Effector memory CD4-positive, alpha-beta T cell (primary cell): ENCODE measurements at places on chromosomes 5 and 9.

GRCh38 chr9:126504086-126504976 lies 109.4 kb upstream of the LMX1B start:
- no peak for DNase-seq
- H3K36me3 ChIP-seq = no peaks in the 10 kb centered on the region
- H3K4me3 ChIP-seq = no peak overlapping the region
- no peak overlapping the region for H3K27ac ChIP-seq
- peaks cover 5% of the 10 kb centered on the region for H3K27me3 ChIP-seq

DNA sequence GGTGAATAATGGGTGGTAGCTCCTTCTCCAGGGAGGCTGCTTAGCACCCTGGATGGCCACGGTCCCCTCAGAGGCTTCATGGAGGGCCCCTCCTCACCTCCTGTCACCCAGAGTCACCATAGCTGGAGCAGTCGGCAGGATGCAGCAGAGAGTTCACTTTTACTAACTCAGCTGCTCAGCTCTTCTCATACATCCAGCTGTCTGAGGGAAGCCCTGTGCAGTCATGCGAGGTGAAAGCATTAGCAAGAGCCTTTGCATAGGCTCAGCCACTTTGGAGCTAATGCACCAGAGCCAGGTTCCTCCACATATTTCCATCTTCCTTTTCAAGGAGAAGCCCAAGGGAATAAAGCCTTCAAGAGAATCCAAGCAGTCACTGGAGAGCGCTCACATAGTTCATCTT lies 499.2 kb downstream of the BNC2 start:
- no peaks in the 10 kb centered on the region for H3K36me3 ChIP-seq
- H3K27ac ChIP-seq = no peak overlapping the region
- no peaks in the 10 kb centered on the region for H3K4me1 ChIP-seq
- no peak overlapping the region for H3K4me3 ChIP-seq

GRCh38 chr9:109787735-109788134 lies 7.7 kb downstream of the PALM2AKAP2 start:
- no peaks in the 10 kb centered on the region for H3K27me3 ChIP-seq
- H3K27ac ChIP-seq = no peak overlapping the region
- H3K4me1 ChIP-seq = no peaks in the 10 kb centered on the region
- H3K36me3 ChIP-seq = no peaks in the 10 kb centered on the region

- H3K27me3 ChIP-seq = no peaks in the 10 kb centered on the region
- H3K36me3 ChIP-seq = no peaks in the 10 kb centered on the region
- no peak for DNase-seq
- H3K4me1 ChIP-seq = no peaks in the 10 kb centered on the region
- no peak overlapping the region for H3K27ac ChIP-seq
Measured at GRCh38 chr9:119365291-119366027, 3.8 kb downstream of the BRINP1 start.

DNA sequence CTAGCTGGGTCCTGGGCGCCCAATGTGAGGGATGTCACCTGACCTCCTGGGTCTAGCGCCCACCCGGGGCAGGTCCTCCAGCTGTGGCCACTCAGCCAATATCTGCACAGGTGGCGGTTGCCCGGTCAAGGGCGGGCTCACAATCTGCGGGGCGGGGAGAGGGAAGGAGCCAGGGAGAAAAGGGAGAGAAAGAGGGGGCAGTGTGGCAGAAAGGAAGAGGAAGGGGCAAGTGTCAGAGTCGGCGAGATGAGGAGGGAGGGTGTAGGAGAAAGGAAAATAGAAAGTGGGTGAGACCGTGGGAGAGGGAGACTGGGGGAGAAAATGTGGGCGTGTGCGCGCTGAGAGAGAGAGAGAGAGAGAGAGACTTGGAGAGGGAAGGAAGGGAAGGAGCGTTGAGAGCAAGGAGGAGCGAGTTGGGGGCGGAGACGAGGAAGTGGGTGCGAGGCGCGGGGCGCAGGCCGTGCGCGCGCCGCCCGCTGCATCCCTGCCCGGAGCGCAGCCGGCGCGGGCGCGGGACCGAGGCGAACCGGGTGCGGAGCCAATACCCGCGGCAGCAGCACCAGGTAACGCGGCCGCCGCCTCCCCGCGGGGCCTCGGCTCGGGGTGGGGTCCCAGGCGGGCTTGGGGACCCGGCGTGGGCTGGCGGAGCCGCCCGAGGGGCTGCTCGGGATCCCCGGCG lies at the start of gene HRH2:
TSS of gene HRH2 (plus strand) at position 479 of the 679 bp plus-strand sequence. CDS start 25,163 bp downstream, outside the sequence.
- no peak for DNase-seq
- peaks cover 48% of the 10 kb centered on the region for H3K4me1 ChIP-seq
- peak within 1 kb of the TSS; percentile 85 for H3K4me3 ChIP-seq
- H3K27me3 ChIP-seq = no peaks in the 10 kb centered on the region
- no peaks in the 10 kb centered on the region for H3K36me3 ChIP-seq

DNA sequence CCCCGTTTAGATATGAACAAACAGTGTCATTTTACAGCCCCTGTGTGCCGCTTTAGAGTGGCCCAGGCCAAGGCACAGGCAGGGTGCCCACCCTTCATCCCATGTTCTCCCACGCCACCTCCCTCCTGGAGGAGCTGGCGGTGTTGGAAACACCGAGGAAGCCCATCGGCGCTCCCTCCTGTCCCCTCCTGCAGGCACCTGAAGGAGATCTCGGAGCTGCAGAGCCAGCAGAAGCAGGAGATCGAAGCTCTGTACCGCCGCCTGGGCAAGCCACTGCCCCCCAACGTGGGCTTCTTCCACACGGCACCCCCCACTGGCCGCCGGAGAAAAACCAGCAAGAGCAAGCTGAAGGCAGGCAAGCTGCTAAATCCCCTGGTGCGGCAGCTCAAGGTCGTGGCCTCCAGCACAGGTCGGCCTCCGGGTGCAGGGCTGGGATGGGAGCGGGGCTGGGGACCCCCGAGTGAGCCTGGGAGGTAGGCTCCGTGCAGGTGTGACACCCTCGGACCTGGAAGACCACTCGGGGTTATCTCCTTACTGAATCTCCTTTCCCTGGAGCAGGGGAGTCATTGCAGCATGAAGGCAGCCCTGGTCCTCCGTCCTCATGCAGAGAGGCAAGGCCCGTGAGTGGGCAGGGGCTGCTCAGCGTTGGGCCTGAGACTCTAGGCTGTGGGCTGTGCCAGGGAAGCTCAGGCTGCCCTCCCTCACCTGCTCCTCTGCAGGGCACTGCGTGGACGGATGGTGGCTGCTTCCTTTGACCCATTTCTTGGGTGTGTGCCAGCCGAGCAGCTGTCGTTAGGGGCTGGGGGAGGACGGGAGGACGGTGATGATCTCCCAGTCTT lies 113.9 kb downstream of the WNK2 start:
- no peaks in the 10 kb centered on the region for H3K27me3 ChIP-seq
- no peaks in the 10 kb centered on the region for H3K4me1 ChIP-seq
- no peak for DNase-seq
- H3K4me3 ChIP-seq = no peak overlapping the region
- no peak overlapping the region for H3K27ac ChIP-seq

GRCh38 chr5:6340100-6340499 lies 38.2 kb downstream of the MED10 start:
- no peaks in the 10 kb centered on the region for H3K27me3 ChIP-seq
- H3K4me1 ChIP-seq = no peaks in the 10 kb centered on the region
- no peak overlapping the region for H3K27ac ChIP-seq
- no peaks in the 10 kb centered on the region for H3K36me3 ChIP-seq
- no peak overlapping the region for H3K4me3 ChIP-seq

DNA sequence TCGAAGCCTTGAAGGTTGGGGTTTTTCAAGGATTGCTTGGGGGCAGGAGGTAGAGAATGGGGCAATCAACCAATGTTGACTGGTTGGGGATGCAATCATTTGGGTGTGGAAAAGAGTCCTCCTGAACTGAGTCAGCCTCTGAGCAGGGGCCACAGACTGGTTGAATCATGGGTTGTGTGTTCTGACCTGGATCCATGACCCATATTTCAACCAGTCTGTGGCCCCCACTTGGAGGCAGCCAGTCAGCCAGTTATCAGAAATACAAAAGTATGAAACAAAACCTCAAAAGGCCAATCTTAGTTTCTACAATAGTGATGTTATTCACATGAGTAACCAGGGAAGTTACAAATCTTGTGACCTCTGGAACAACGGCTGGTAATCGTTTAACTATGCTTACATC lies 81.4 kb upstream of the RANBP6 start:
- no peak overlapping the region for H3K4me3 ChIP-seq
- no peaks in the 10 kb centered on the region for H3K36me3 ChIP-seq
- no peaks in the 10 kb centered on the region for H3K27me3 ChIP-seq
- H3K4me1 ChIP-seq = no peaks in the 10 kb centered on the region
- no peak overlapping the region for H3K27ac ChIP-seq
- no peak for DNase-seq

GRCh38 chr9:76567086-76567485 lies 108.1 kb downstream of the GCNT1 start:
- H3K4me1 ChIP-seq = no peaks in the 10 kb centered on the region
- H3K4me3 ChIP-seq = no peak overlapping the region
- H3K27ac ChIP-seq = no peak overlapping the region
- H3K27me3 ChIP-seq = no peaks in the 10 kb centered on the region
- no peak for DNase-seq
- H3K36me3 ChIP-seq = no peaks in the 10 kb centered on the region

DNA sequence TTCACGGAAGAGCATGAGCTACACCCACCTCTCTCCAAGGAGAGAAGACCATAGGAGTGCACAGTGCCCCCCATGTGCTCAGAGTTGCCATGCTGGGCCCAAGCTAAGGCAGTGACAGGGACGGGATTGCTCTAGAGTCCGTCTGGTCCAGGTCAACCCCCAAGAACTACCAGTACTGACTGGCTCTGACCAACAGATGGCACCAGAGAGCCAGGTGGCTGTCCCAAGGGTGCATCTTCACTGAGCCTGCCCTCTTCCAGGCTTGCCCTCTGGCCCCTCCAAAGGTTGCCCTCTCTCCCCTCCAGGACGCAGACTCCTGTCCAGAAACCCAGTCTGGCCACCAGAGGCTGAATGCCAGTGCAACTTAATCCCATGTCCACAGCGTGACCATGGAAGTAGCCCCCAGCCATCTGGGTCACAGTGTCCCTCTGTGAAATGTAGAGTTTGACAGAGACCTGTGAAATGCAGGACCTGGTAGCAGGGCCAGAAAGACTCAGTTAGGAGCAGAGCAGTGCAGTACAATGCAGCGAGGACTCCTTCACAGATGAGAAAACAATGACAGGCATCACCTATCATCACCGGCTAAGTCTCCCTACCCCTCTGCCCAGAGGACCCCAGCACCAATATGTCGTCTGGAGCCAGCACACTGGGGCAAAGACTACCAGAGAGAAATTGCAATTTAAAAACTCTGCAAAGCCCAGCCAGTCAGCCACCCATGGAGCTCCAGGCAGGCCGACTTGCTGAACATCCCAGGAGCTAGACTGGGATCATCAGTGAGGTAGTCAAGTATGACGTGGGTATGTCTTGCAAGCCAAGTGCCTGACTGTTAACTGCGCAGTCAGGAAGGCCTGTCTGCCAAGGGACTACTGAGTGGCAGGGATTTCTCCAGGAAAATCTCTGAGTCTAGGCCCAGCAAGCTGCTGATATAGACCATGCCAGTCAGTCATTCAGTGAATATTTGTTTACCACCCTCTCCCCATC lies 7.7 kb upstream of the SKP1 start:
- peak; percentile 60 for DNase-seq
- peaks cover 4% of the 10 kb centered on the region for H3K4me1 ChIP-seq
- no peak overlapping the region for H3K4me3 ChIP-seq
- H3K27me3 ChIP-seq = no peaks in the 10 kb centered on the region

GRCh38 chr5:139698490-139699146 lies 50.5 kb downstream of the CXXC5 start:
- H3K4me1 ChIP-seq = peaks cover 11% of the 10 kb centered on the region
- no peak overlapping the region for H3K4me3 ChIP-seq
- peaks cover 21% of the 10 kb centered on the region for H3K27me3 ChIP-seq
- no peaks in the 10 kb centered on the region for H3K36me3 ChIP-seq
- DNase-seq = no peak

- no peak overlapping the region for H3K4me3 ChIP-seq
- no peaks in the 10 kb centered on the region for H3K36me3 ChIP-seq
- no peaks in the 10 kb centered on the region for H3K4me1 ChIP-seq
Measured at GRCh38 chr9:111872886-111873285, 23.7 kb upstream of the UGCG start.

DNA sequence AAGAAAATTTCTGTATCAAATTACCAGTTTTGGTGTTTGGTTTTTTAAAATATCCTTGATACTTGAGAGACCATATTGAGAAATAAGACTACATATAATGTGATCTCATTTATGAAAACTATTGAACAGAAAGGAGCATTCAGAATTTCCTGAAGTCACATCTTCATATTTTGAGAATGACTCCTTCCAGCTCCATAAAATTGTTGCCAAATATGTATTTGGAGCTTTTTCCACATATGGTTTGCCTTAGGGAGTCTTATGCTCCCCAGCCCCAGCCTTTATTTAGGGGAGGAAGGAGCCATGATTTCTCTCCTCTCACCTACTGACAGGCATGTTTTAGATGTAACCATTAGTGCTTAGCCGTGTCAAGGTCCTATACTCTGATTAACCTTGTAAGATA lies 51.1 kb downstream of the GCNT1 start:
- H3K27ac ChIP-seq = no peak overlapping the region
- H3K4me3 ChIP-seq = no peak overlapping the region
- no peak for DNase-seq
- no peaks in the 10 kb centered on the region for H3K4me1 ChIP-seq
- no peaks in the 10 kb centered on the region for H3K36me3 ChIP-seq
- no peaks in the 10 kb centered on the region for H3K27me3 ChIP-seq

DNA sequence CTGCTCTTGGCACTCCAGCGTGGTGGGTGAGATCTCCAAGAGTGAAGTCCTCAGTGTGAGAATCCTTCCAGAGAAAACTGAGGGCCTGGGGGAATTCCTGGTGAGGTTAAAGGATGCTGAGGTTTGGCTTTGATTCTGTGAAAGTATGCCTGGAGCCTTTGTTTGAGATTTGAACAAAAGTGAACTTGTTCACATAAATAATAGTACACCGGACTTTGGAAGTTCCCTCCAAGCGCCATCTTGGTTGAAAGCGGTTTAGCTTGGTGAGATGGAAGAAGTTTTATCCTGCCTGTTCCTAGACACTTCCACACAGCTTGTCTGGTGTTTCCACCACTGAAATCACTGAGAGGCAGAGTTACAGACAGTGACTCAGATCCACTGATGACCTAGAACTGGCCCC lies 286.4 kb downstream of the NTRK2 start:
- no peaks in the 10 kb centered on the region for H3K36me3 ChIP-seq
- no peak overlapping the region for H3K27ac ChIP-seq
- H3K4me1 ChIP-seq = no peaks in the 10 kb centered on the region
- no peaks in the 10 kb centered on the region for H3K27me3 ChIP-seq
- no peak overlapping the region for H3K4me3 ChIP-seq

DNA sequence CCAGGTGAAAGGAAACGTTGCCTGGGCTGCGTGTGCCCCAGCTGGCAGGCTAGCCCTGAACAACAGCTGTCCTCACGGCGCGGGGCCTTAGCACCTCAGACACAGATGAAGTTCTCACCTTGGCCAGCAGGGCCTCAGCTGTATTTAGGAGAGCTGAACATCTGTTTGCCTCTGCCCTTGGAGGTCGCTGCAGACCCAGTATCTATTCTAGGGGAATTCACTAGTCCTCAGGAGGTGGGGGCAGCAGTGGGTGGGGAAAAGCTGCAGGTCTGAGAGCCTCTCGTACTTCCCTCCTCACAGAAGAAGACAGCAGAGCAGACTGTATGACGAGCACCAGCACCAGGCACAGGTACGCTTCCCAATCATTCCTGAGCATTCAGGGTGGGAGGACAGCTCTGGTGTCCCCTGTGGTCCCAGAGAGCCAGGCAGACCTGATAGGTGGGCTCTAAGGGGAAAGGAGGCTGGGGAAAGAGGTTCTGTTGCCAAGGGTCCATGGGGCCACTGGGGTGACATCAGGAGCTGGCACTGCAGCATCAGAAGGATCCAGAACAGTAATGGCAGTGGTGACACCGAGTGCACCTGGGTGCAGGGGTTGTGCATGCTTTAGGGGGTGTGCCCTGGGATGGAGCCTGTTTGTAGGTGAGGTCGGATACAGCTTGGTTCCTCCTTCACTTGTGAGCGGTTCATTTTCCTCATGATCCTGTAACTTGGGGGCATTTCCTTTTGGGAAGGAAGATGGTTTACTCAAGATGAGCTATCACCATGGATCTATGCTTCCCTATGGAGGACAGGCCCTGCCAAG lies 13.8 kb downstream of the CD74 start:
- H3K27ac ChIP-seq = no peak overlapping the region
- peaks cover 70% of the 10 kb centered on the region for H3K36me3 ChIP-seq
- no peaks in the 10 kb centered on the region for H3K4me1 ChIP-seq
- H3K27me3 ChIP-seq = no peaks in the 10 kb centered on the region
- H3K4me3 ChIP-seq = no peak overlapping the region
